ENCODE measurements at places on chromosomes 12 and 14.

DNA sequence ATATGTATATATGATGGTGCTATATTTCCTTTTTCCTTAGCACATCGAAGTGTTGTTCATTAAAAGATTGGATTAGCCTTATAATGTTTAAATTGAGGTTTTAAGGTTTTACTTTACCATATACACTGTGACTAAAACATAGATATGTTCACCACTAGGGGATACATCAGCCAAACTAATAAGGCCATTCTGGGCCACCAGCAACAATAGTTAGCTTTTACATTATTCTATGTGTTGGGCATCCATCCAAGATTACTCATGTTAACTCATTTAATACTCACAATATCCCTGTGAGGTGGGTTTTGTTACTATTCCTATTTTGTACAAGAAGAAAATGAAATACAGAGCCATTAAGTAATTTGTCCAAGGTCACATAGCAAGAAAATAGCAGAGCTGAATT is 202.6 kb upstream of the AVPR1A start:
- no peak for DNase-seq

DNA sequence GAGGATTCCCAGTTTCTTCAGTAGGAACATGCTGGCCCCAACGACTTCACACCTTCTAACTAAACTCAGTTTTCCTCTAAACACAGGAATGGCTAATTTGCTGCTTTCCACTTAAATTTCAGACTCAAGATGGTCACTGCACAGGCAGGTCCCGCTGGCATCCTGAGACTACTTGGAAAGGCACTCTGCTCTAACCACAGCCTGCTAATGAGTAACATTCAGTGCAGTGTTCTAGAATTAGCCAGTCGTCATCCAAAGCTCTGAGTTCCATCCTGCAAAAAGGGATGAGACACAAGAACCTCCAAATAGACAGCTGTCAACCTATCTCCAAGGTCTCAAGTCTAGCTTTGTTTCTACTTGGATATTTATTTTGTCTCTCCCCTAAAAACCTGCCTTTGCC is 6.0 kb downstream of the CCDC92 start:
- DNase-seq: no peak

DNA sequence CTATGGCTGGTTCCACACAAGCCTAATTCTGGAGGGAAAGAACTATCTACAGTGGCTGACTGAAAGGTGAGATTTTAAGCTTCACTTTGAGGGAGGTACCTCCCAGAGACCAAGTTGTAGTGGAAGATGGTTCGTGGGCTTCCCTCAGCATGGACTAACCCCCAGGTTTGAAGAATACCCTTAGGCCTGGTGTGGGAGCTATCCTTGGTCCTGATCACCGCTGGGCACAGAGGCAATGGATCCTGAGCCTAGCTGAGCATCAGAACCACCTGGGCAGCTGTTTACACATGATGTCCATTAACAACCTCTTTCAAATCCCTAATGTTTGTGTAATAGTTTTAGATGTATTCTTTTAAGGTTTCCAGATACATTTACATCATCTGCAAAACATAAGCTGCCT is 10.3 kb downstream of the DAO start:
- no peak for DNase-seq

- DNase-seq: no peak
Measured at GRCh38 chr12:7156259-7157197, 26.4 kb downstream of the CLSTN3 start.

- DNase-seq: no peak
Measured at GRCh38 chr12:67358781-67359338, 89.7 kb downstream of the CAND1 start.

DNA sequence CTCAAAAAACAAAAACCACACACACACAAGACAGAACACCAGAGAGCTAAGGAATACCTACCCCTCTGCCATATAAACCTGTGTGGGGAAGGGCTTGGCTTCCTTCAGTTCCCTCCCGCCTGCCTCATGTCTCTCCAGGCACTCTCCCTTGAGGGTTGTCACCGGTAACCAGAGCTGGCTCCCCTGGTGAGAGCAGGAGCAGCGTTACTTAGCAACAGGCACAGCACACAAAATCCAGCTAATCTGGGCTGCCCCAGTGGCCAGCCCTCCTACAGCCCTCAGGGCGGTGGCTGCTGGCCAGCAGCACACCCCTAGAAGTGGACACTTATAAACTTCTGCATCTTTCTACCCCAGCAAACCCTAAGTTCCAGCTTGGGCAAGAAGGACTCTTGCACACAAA is 21.6 kb upstream of the NR4A1 start:
- DNase-seq: no peak

GRCh38 chr14:47619392-47619791 is 56.0 kb downstream of the MDGA2 start:
- no peak for DNase-seq

- DNase-seq: no peak
Measured at GRCh38 chr12:50403001-50403440, 2.3 kb downstream of the LARP4 start.

GRCh38 chr14:59093902-59094301 is 94.6 kb upstream of the DAAM1 start:
- no peak for DNase-seq

GRCh38 chr14:37230551-37231194 is 32.9 kb downstream of the MIPOL1 start:
- DNase-seq: no peak

- DNase-seq: no peak
Measured at GRCh38 chr14:104389326-104390220, 190.0 kb upstream of the C14orf180 start.

GRCh38 chr12:116164250-116165035 is 113.0 kb downstream of the MED13L start:
- DNase-seq: no peak

- DNase-seq: no peak
Measured at GRCh38 chr12:26599096-26599695, 233.8 kb downstream of the ITPR2 start.

DNA sequence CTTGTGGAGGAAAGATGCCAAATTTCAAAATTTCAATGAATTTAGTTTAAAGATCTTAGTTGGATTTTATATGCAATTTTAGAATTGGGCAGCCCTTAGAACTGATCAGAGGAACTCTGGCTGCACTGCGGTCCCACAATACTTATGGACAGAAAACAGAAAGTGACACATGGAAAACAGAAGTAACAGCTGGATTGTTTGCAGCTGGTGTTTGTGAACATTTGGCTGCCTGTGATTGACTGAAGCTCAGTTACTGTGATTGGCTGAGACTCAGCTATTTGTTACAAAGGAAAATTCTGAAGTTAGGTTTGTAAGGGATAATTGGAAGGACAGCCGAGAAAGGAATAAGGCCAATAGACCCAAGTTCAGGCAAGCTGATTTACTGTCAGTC is 10.0 kb upstream of the KRT86 start:
- no peak for DNase-seq

DNA sequence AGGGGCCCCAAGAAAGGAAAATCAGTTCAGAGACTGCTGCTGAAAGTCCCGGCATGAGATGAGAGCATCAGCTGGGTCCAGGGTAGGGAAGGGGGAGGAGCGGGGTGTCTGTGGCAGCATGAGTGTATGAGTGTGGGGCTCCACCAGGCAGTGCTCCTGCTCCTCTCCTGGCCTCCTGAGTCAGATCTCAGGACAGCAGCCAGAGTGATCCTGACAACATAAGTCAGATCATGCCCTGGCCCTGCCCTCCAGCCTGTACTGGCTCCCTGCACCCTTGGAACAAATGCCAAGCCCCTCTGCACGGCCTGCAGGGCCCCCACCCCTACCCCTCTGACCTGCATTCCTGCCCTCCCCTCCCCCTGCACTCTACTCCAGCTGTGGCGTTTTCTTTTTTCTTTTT is 24.2 kb upstream of the LRP1-AS start:
- DNase-seq: no peak

- no peak for DNase-seq
Measured at GRCh38 chr12:82966001-82966559, 279.4 kb downstream of the TMTC2 start.

GRCh38 chr12:65894088-65894487 is 69.8 kb downstream of the HMGA2 start:
- DNase-seq: no peak

- no peak for DNase-seq
Measured at GRCh38 chr14:84770030-84770429, 759.9 kb upstream of the FLRT2 start.

GRCh38 chr12:10672231-10672868 is 1.5 kb downstream of the STYK1 start:
- no peak for DNase-seq

DNA sequence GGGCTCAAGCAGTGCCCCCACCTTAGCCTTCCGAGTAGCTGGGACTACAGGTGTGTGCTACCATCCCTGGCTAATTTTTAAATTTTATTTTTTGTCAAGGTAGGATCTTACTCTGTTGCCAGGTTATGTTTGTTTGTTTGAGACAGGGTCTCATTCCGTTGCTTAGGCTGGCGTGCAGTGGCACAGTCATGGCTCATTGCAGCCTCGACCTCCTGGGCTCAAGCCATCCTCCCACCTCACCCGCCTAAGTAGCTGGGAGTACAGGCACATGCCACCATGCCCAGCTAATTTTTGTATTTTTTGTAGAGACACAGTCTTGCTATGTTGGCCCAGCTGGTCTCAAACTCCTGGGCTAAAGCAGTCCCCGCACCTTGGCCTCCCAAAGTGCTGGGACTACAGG is 83.3 kb upstream of the KCNH3 start:
- no peak for DNase-seq

DNA sequence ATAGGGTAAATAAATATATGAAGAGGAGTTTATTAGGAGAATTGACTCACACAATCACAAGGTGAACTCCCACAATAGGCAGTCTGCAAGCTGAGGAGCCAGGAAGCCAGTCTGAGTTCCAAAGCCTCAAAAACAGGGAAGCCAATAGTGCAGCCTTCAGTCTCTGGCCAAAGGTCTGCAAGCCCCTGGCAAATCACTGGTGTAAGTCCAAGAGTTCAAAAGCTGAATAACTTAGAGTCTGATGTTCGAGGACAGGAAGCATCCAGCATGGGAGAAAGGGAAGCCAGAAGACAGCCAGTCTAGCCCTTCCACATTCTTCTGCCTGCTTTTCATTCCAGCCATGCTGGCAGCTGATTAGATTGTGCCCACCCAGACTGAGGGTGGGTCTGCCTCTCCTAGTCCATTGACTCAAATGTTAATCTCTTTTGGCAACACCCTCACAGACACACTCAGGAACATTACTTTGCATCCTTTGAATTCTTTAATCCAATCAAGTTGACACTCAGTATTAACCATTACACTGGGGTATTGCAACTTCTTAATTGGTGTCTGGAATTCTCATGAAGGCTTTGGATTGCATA is 736.5 kb upstream of the LMO3 start:
- DNase-seq: no peak

DNA sequence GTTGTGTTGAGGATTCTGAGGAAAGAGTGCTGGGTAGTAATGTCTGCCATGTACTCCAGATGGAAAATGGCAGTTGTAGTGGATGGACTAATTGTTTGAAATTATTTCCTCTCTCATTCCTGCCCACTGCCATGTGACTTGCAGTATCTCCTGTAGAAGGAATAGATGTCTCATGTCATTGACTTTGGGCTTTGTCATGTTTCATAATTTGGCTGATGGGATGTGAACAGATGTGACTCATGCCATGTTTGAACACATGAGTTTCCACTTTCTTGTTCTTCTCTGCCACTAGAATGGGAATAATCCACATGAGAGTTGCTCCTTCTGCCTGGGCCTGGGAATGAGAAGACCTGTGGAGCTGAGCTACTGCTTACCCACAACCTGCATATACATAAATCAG is 2.4 kb upstream of the CALCOCO1 start:
- DNase-seq: no peak

DNA sequence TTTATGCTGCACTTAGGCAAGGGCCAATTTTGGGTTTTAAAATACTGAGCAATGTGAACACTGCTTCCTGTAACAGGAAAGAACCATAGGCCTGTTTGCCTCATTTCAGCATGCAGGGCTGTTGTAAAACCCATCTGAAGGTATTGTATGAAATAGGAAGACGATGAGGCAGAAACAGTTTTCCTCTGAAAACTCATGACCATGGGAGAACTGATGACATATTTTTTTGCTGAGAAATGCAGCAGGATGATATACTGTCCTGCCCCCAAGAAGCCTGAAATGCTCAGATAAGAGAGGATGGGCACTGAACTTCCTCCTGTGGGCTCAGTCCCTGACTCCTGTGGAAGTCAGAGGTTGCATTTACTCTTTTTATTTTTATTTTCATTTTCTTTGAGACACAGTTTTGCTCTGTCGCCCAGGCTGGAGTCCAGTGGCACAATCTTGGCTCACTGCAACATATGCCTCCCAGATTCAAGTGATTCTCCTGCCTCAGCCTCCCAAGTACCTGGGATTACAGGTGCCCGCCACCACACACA is 17.4 kb downstream of the PYGL start:
- DNase-seq: no peak

GRCh38 chr12:125552295-125552694 is 487.1 kb downstream of the AACS start:
- DNase-seq: no peak

DNA sequence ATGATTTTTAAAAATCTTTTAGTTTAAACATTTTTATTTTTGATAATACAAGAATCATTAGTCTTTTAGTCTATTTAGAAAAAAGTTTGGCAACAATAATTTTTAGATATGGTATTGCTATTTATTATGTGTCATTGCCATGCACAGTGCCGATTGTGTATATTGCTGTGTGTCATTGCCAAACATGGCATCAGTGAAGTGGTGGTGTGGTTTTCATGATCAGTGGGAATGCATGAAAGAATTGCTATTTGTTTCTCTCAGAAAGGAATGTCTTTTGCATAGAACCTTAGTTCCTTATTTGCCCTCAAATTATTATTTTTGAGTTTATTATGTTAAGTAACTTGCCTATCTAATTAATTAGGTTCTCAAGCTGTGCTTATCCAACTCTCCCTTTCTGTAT is 397.5 kb upstream of the PDE3A start:
- no peak for DNase-seq

- no peak for DNase-seq
Measured at GRCh38 chr12:40614923-40615322, 77.3 kb upstream of the CNTN1 start.

GRCh38 chr14:89775151-89775550 is 179.4 kb downstream of the EFCAB11 start:
- DNase-seq: no peak

- no peak for DNase-seq
Measured at GRCh38 chr12:57232156-57232756, 2.7 kb downstream of the SHMT2 start.

DNA sequence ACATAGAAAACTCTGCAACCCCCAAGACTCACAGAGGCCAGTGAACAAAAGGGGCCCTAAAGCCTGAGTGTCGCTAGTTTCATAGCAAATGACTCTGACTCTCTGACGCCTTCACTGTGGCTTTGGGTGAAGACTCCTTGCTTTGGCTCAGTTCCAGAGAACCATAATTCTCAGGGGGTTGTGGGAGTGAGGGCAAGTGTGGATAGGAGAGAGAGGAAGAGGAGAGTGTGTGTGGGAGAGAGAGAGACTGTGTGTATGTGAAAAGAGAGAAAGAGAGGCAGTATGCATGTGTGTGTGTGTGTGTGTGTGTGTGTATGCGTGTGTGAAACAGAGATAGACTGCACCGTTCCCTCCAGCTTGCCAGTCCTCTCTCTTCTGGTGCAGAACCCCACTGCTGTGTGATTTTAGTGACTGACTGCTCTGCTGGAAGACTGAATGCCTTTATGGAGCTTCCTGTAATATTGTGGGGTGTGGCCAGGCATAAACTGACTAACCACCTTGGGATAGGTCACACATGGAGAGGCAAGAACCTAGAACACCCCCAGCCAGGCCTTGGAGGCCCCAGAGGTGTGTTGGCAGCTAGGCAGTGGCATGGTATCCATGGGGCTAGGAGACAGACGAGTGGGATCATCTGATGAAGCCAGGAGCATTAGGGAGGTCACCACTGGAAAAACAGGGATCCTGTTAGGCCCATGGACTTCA is 45.9 kb upstream of the STXBP6 start:
- no peak for DNase-seq

GRCh38 chr14:90726656-90727055 is 89.6 kb downstream of the TTC7B start:
- no peak for DNase-seq
